Glutamatergic neuron (in vitro differentiated cells): ENCODE measurements at places on chromosomes 3 and 15. TPM values are rescaled to one million over a fixed set of nuclear protein-coding genes. Genes with fewer than 3 reads are reported as not detected.

DNA sequence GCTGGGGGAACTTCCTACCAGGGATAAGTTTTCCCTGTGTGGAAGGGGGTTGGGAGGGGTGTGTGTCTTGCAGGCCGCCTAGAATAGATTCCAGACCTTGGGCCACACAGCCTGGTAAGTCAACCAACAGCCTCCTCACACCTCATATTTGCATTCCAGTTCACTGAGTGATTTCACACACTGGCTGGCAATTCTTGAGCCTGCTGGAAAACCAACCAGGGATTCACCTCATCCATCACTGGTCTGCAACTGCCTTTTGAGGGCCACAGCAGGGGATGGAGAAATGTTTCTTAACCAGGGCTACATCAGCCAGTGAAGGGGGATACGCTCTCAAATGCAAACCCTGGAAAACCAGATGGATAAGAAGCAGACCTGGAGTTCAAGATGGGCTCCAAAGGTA lies 2.0 kb downstream of the FSTL1 start:
- no peak for DNase-seq

SPESP1 gene
- not detected for total RNA-seq

GRCh38 chr3:168806871-168807270 lies 711.1 kb upstream of the GOLIM4 start:
- DNase-seq = no peak

DNA sequence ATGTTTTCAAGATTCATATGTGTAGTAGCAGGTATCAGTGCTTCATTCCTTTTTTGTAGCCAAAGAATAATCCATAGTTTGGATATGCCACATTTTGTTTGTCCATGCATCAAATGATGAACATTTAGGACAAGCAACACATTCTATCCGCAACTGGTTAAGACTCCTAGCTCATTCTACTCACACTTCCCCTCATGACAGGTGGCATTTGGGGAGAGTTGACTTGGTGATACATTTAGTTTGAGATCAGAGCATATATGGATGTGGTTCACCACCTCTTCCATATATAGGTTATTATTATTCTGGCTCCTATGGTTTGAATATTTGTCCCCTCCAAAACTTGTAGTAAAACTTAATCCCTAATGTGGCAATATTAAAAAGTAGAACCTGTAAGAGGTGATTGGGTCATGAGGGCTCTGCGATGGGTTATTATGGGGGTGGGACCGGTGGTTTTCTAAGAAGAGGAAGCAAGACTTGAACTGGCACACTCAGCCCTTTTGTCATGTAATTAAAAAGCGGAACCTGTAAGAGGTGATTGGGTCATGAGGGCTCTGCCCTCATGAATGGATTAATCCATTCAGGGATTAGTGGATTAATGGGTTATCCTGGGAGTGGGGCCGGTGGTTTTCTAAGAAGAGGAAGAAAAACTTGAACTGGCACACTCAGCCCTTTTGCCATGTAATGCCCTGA lies 75.3 kb upstream of the HRH1 start:
- DNase-seq = no peak

GRCh38 chr3:40211579-40211978 lies 97.9 kb upstream of the EIF1B start:
- no peak for DNase-seq

SMAD3 gene
- 5.0 TPM for total RNA-seq

DNA sequence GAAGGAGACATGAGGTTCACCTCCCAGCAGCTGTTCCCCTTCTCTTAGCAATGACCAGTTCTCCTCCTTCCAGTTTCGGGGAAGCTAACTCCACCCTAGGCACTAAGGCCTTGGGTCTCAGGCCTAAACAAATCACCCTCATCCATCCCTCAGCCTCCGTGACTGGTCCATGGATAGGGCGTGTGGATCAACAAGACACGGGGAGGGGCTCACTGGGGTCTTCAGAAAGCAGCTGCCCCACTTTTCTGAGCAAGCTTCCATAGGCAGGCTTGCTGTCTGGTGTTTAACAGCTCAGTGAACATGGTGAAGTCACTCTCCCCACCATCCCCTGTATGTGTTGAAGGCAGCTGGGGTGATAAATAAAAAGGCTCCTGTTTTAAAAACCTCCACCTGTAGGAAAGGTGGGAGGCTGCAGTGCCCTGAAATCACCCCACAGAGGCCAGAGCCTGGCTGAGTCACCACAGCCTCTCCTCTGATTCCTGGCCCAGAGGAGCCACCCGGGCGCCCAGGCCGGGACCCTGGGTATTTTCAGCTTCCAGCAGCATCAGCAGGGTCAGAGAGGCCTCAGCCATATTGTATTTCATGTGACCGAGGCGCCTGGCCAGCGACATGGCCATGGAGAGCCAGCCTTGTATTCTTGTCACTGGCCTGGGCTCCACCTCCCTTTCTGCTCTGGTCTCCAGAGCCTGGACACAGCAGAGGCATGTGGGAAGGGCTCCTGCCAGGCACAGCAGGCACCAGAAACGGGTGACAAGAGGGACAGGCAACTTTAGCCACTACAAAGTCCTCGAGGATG lies 60.3 kb upstream of the HERC1 start:
- no peak for DNase-seq

DNA sequence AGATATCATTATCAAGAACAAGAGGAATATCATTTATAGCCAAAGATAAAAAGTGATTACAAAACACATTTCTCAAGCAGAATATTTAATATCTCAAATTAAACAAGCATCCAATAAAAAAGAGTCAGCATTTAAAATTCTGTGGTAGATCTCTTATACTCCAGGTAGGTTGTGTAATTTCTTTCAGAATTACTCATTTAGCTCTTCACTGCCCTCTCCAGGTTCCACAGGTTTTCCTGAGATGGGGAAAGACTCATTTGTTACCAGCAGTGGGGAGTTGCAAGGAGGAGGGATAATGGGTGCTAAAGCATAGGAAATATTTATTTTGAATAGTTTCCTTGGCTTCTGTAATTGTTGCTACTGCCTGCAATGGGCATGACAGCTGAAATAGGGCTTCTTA lies 83.1 kb upstream of the RASGRP1 start:
- DNase-seq = no peak

- DNase-seq = no peak
These were observed 138.5 kb downstream of the ALCAM start for GRCh38 chr3:105505170-105505569.

DNA sequence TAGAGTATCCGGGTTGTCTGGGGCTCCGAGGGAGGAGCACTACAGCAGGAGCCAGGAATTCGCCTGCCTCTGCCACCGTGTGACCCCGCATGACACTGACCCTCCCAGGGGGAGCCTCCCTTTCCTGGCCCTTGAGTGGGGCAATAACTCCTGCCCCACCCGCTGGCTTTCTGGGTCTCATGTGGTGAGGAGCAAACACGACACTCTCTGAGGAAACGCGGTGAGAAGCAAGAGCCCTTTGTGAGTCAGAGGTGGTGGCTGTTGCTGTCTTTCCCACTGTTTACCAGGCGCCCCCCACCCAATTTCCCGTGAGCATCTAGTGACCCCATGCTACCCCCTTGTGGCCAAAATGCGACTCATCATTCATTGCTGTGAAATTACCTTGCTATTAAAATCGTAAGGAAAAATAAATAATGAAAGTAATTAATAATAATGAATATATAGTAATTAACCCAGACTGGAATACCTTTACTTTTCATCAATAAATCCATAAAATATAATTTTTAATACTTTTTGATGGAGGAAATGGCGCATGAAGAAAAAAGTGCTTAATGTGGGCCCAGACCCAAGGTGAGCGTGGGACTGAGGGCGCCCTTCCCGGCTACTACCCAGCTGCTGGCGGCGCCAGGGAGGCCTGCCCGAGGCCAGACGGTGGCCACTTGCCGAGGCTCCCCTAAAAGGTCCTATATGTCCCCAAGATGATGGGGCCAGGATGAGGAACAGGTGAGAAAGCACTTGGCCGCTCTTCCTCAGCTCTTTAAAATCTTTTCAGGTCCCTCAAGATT lies 29.3 kb downstream of the CCNL1 start:
- peak; percentile 81 for DNase-seq

DNA sequence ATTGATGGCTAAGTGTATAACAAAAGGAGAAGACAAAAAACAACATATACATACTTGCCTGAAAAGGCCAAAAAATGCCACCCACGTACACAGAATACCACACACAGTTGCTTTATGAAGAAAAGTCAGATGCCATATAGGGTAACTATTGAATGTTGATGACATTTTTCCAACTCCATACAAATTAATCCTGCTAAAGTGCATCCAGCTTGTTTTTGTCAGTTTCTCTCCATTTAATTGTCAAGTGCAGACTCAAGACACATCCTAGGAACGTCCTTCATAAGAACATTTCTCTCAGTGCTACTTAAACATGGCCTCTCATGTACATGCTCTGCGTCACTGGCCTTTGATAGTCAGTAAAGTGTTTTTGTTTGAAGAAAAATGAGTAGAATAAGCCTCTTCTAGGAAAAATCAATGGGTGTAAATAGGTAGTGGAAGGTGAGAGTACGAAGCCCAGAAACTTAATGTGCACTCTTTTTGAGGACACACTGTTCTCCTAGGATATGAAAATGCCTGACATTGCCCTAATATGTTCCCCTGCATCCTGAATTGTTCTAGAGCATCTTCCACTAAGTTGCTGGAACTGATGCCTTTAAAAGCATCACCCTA lies 267.4 kb upstream of the ATP11B start:
- DNase-seq = no peak

WNT7A gene
- not detected for total RNA-seq

NCBP2 gene
- total RNA-seq = 118 TPM

- DNase-seq = no peak
These were observed 1.5 kb downstream of the UBE2Q2 start for GRCh38 chr15:75844629-75845335.

DNA sequence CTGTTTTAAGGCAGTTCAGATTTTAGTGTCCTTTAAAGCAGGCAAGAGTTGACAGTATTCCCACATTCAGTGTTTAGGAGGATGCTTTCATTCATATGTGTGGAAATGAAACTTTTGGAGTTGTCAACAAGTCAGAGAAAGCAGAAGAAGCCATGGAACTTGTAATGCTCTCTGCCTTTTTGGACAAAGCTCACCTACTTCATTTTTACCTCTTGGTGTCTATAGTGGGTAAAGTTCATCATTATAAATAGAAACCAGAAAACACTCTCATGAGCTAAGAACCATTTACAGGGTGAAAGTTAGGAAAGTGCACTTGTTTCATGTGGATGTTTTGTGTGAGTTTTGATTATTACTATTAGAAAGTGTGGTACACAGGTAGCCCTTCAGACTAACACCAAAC lies 9.2 kb upstream of the NFKBIZ start:
- DNase-seq = no peak

DNA sequence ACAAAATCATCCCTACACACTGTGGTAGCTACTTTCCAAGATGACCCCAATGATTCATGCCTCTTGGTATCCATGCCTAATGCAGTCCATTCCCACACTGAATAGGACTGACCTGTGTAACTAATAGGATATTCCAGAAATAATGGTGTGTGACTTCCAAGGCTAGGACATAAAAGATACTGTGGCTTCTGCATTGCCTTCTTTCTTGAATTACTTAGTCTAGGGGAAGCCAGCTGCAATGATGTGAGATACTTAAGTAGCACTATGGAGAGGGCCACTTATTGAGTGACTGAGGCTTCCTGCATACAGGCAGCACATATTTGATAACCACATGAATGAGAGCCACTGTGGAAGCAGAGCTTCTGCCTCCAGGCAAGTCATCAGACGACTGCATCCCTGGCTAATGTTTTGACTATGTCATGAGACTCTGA lies 50.1 kb downstream of the NR1I2 start:
- no peak for DNase-seq

DNA sequence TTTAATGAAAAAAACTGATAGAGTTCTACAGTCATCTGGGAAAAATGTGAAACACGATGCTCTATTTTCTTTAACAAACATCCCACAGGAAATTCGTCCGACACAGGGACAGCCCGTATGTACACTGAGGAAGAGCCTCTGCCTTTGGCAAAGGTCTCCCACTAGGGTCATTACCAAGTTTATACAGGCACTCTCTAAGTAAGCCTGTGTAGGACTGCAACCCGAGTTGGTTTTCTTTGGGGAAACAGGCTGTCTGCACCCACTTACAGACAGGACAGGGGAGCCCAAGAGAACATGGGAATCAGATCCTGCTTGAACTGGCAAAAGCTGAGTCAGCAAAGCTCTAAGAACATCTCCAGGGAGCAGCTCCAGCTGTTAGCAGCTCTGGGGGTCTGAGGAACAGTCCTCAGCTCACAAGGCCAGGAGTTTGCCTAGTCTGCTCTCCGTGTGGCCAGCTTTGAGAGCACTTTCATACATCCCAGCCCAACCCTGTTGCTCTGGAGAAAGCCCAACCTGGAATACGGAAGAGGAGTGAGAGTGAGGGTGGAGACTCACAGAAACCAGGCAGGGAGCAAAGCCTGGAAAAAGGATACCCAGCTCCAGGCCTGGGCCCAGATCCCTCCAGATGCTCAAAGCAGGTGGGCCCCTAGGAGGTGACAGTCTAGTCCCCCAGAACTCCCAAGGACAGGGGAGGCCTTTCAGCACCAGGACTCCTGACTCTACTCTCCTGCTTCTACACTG lies 1.9 kb downstream of the TBC1D2B start:
- DNase-seq = peak; percentile 35

RGMA gene
- total RNA-seq = 56.6 TPM

XPC gene
- total RNA-seq = 39.5 TPM

PRKCI gene
- 175 TPM for total RNA-seq

PFN2 gene
- total RNA-seq = 364 TPM

GRCh38 chr15:86139828-86140227 lies 60.2 kb downstream of the AGBL1 start:
- peak; percentile 26 for DNase-seq

DNA sequence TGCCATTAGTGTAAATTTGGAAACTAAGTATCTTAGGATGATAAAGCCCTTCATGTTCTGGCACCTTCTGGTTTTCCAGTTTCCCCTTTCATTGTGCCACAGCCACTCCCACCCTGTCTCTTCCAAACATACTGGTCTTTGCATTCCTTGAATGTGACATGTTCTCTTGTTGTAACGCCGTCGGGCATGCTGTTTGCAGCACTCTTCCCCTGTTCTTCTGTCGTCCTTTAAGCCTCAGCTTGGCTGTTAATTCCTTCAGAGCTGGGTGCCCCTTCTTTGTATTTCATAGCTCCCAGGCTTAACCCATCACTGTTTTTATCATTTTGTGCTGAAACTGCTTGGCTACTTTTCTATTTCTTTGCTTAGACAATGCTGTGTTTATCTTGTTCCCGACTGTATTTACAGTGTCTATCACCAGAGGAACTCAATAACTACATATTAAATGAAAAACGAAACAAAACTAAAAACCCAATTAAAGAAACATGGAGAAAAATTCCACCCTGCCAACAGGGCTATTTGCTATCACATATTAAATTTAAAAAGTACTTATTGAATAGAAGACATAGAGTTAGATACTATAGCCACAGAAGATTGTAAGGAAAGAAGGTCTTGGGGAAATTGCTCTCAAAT lies 95.4 kb upstream of the KCNAB1 start:
- no peak for DNase-seq
